ENCODE measurements at places on chromosomes 12 and 14.

DNA sequence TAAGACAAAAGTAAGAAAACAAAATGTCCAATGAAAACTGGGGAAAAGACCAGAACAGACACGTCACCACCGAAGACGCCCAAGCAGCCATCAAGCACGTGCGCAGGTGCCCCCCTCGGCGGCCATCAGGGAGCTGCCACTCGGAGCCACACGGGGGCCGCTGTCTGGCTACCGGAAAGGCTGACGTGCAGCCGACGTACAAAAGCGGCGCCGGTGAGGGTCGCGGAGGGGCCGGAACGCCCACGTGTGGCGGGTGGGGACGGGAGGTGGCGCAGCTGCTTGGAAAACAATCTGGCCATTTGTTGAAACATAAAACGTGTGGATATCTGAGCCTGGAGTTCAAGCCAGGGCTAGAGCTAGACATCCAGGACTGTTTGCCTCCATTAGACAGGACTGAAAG lies 60.7 kb downstream of the GALNT9 start:
- DNase-seq: no peak

DNA sequence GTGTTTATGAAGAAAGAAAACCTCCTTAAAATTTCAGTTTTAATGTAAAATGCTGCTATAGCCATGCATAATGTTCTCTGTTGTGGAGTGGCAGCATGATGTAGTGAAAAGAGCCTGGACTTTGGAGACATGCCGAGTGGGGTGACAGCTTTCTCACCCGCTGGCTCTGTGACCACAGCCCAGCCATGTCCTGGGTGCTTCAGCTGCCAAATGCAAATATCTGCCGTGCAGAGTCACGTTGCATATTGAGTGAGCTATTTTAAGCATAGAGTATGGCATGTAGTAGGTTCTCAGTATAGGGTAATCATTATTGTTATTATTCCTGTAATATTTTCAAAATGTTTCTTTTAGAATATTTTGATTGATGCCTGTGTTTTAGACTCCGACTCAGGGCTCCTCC lies 15.5 kb upstream of the TCTN2 start:
- DNase-seq: no peak

DNA sequence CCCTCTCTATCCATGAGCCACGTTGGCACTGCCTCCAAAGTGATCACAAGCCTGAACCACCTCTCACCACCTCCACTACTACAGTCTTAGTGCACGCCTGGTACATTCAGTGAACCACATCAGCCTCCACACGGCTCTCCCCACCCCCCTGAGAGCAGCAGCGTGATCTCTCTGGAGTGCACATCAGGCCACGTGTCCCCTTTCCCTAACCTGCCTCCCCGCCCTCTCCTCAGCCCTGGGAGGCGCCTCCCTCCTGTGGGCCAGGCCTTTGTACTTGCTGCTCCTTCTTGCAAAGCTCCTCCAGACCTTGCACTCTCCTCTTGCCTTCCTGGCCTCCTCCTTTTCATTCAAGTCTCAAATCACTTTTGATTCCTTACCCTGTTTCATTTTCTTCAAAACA lies 49.8 kb downstream of the SLC6A12 start:
- DNase-seq: no peak

- DNase-seq: no peak
Observed at GRCh38 chr12:89041078-89041477, 311.2 kb downstream of the DUSP6 start.

DNA sequence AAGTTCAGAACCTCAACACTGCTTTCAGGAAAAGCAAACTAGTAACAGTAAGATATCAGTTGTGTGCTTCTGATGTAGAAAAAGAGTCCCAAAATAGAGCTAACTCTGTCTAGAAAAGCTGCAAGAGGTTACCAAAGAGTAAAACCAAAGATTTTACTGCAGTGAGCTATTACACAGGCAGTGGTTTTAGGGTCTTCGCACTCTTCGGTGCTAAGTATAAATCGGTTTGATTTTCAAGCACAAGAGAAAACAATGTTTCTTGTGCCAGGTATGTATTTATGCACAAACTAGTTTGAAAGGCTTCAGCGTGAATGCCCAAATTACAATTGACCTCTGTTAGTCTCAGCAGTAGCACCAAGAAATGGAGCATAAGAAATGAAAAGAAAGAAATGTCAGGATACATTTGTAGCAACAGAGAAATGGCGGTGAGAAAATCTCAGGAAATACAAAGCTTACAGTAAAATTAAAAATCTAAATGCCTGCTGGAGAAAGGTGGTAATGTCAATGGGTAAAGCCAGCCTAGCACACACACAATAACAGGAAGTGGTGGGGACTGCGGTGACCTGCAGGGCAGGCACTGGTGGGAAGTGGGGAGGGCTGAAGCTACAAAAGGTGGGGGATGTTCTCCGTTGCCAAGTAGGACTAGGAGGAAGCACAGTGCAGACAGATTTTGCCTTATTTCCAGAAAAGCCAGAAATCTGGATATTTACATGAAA lies 18.0 kb upstream of the DYRK2 start:
- peak; percentile 94 for DNase-seq

GRCh38 chr12:53532021-53532420 lies 24.7 kb upstream of the NPFF start:
- no peak for DNase-seq

DNA sequence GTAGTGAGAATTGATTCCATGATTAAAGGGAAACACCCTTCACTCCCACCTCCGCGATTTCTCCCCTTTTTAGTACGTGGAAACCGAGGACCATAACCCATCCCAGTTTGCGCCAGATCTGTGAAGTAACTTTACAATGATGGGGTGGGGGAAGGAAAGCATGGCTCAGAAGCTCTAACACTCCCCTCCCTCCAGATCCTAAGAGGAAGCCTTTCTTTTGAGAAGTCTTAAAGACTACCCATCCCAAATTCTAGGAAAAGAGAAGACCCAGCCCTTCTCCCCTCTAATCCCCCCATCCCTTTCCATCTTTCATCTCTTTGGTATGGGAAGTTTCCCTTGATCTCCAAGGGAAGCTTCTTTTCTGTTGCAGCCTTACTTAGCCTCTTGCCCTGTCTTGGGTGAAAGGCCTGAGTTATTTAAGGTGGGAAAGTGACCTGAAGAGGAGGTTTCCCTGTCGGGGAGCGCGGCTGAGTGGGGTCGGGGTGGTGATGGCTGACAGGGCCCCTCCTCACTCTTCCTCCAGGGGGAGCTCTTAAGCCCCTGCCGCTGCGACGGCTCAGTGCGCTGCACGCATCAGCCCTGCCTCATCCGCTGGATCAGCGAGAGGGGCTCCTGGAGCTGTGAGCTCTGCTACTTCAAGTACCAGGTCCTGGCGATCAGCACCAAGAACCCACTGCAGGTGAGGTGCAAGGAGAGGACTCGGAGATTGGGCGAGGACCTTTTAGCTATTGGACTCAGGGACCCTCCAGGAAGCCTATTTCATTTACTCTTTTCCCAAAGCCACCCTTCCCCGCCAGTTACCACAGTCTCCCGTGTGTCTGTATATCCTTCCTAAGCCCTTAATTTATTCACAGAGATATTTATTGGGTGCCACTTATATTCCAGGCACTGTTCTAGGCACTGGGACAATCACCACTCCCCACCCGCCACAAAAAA lies 1.8 kb downstream of the MARCHF9 start:
- peak; percentile 72 for DNase-seq

DNA sequence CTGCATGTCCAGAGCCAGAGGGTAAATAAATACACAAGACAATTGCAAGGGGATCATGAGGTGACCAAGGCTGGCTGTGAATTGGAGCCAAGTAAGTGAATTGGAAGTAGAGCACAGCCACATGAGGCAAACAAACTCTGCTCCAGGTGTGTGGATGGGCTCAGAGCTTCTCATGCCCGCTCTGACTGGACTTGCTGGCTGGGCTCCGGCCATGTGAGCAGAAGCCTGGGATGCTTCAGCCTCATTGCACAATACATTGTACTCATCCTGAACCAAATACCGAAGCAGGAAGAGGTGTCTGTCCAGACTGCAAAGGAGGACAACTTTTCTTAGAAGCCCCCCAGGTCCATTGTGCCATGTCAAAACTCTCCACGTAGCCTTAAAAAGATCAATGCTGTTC lies 193.0 kb downstream of the TTC8 start:
- no peak for DNase-seq

DNA sequence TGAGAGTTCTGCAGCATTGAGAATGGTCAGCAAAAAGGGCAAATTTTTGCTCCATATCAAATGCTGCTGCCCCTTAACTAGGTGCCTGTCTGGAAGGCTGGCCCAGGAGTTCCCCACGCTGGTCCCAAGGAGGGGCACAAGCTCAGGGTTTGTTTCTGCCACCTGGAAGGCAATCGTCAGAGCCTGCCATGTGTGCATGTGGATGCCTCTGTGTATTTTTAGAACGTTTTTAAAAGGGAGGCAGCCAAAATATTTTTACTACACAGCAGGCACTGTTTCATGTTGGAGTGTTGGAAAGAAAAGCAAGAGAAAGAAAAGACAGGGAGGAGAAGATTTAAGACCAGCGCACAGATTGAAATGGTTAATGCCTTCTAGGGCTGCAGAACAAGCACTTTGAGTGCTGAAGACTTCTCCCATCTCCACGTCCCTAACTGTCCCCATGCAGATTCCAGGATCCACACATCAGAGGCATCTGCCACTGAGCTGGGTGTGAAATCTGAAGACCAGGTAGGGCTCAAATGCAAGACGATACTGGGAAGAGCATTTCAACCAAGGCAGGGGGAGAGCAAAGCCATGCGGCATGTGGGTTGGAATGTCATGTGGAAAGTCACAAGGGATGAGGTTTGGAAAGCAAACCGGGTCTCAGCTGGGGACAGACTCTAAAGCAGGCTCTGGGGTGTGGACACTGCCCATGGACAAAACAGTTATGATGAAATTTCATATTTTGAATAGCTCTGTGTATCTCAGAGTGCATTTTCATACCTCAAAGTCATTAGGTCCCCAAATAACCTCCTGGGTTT lies 557.2 kb downstream of the BCL11B start:
- DNase-seq: no peak

GRCh38 chr12:115000038-115000437 lies 316.1 kb upstream of the TBX3 start:
- no peak for DNase-seq

- DNase-seq: peak; percentile 12
Observed at GRCh38 chr12:754473-754820, 2.1 kb downstream of the WNK1 start.

DNA sequence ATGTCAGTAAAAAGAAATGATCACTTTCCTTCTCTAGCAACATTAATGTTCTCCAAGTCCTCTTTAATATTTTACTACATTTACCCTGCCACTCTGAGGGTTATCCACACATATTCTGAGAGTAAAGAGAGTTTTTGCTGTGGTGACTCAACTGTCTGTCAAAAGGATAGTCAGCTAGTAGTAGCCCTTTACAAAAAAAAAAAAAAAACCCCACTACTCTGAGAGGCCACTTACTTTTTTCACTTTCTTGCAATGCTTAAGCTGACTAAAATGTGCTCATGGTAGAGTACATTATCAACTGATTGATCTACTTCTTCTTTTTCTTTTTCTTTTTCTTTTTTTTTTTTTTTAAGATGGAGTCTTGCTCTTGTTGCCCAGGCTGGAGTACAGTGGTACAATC lies 27.6 kb upstream of the PPM1A start:
- no peak for DNase-seq

DNA sequence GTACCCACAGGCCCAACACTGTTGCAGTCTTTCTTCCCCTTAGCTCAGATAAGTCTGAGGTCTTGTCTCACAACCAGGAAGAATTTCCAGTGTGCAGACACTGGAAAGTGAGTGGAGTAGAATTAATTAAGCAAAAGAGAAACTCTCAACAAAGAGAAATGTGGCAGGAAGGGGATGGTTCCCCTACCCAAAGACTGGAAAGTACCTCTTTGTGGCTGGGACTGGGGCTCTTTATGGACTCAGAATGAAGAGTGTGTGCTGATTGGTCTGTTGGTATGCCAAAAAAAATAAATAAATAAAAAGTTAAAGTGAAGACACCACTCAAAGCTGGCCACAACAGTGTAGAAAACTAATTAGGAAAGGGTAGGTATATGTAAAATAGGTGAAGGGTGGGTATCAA lies 26.4 kb downstream of the GLIPR1L1 start:
- no peak for DNase-seq

GRCh38 chr14:91829511-91829910 lies 37.8 kb downstream of the TC2N start:
- no peak for DNase-seq

- no peak for DNase-seq
Observed at GRCh38 chr14:94115058-94115591, 4.6 kb downstream of the IFI27 start.

DNA sequence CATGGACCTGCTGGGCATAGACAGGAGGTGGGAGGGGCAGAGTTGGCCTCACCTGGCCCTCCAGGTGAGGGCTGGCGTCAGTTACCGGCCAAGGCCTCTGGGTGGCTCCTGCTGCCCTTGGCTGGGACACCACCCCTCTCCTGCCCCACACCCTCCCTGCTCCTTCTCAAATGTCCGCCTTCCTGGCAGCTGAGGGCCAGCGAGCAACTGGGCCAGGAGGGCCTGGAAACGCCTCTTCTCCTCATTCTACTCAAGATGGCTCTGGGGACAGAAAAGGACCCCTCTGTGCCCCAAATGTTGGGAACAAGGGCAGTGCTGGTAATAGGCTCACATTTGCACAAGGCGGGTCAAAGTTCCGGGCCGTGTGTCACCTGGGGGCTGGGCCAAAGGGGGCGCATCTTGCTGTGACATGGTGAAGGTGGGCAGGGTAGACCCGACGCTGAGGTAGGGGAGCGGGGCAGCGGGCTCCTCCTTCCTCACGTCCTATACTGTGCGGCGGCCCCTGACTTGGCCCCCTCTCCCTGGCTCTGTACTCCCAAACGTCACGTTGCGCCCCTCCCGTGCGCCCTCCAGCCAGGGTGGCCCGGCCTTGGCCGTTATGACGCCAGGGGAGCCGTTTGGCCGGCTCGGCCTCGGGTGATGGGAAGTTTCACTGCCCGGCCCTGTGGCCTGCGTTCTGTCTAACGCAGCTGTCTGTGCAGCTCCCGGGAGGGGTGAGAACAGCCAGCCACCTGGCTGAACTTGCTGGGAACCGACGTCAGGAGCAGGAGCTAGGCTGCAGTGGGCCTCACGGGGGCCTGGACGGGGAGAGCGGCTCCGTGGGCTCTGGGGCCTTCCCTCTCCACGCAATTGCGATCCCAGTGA lies 18.0 kb upstream of the DLK1 start:
- DNase-seq: no peak

GRCh38 chr12:103399986-103400385 lies 95.8 kb downstream of the C12orf42 start:
- DNase-seq: no peak

GRCh38 chr14:35855876-35856481 lies 29.8 kb downstream of the BRMS1L start:
- no peak for DNase-seq

DNA sequence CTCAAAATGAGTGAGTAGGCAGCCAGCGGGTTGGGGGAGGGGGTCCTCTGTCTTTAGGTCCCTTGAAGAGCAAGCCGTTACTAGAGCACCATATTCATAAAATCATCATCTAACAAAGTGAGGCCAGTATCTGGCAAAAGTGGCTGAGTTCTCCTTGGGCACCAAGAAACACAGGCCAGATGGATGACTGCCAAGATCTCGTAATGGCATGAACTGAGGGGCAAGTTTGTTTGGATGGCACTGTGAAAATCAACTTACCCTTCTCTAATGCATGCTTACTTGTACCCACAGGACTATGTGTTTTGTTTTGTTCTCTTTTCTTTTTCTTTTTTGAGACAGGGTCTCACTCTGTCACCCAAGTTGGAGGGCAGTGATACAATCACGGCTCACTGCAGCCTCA lies 41.6 kb downstream of the GNPTAB start:
- DNase-seq: no peak
